Stimulated activated CD4-positive, alpha-beta T cell treated with anti-CD3 and anti-CD28 coated beads, Interleukin-12 subunit alpha, Interleukin-12 subunit beta, amount 100 ng/mL, for 24 hours (primary cell): ENCODE measurements at places on chromosomes 2 and 18.

DNA sequence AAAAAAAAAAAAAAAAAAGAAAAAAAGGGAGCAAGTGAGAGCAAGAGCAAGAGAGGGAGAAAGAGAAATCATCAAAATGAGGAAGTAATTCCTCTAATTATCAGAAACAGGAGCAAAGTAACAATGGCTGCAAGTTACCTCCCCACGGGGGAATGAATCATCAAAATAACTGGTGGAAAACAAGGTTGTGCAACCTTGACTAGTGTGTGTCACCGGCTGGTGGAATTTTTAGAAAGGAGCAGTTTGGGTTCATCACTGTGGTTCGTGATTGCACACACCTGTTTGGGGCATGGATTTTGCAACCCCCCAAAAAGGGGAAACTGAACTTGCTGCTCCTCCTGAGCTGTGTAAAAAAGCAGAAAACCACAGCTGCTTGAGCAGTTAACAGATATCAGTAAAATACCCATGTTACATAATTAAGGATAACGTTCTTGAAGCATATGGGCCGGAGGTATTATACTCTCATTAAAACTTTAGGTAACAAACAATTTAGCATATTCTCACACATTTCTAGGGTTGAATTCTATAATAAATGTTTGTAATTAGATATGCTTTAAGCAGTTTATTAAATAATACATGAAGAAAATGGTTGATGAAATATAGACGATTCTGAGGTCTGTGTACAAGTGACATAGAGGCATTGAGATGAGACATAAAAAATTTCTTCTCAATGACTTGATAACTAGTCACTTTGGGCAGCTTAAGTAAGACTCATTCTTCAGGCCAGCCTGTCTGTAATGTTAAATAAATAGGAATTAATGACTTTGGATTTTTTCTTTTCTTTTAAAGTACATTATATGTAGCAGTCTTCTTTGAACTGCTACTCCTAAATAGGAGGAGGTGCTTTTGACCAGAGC is 184.2 kb upstream of the ZEB2 start:
- DNase-seq: no peak

GRCh38 chr2:237159006-237159911 is 73.6 kb downstream of the COPS8 start:
- no peak for DNase-seq

GRCh38 chr2:49753344-49753985 is 599.1 kb upstream of the FSHR start:
- no peak for DNase-seq

- no peak for DNase-seq
Observed at GRCh38 chr18:11215216-11215615, 65.8 kb upstream of the PIEZO2 start.

GRCh38 chr2:158486970-158487325 is 30.2 kb downstream of the PKP4 start:
- no peak for DNase-seq

DNA sequence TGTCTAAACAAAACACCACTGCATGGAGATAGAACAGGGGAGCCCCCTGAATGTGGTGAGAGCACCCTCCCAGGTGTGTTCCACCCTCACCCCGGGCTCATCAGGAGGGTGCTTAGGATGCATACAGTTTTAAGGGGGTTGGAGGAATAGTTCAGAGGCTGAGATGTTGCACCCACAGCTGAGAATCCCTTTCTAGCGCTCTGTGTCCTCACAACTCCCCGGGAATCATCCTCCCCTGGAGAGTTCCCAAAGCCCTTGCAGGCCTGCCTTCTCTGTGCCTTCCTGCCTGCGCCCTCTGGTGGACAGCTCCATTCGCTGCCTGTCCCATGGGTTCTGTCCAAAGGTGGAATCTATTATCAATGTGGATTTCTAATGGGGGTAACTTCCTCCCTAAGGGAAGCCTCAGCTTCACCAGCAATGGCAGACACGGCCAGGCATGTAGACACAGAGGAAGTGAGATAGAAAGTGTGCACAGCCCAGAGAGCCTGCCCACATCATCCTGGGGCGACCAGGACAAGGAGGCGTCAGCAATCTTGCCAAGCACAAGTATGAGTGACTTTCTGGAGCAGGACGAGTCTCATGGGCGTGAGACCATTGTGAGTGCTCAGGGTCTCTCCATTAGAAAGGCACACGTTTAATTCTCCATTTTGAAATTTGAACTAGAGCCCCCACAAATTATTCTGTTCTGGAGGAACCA is 1.2 kb upstream of the UGT1A5 start:
- DNase-seq: peak; percentile 36

- no peak for DNase-seq
Observed at GRCh38 chr2:86068136-86068588, 37.5 kb downstream of the POLR1A start.

- DNase-seq: no peak
Observed at GRCh38 chr18:61148322-61148721, 184.9 kb upstream of the CDH20 start.

DNA sequence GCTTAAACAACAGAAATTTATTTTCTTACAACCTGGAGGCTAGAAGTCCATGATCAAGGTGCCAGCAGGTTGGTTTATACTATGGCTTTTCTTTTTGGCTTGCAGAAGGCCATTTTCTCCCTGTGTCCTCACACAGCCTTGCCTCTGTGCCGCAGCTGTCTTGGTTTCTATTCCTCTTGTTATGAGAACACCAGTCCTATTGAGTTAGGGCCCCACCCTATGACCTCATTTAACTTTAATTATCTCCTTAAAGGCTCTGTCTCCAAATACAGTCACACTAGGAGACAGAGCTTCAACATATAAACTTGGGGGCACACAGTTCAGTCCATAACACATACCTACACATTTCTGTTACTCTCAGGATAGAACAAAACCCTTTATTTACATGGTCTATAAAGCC is 17.3 kb upstream of the RHOB start:
- no peak for DNase-seq

- DNase-seq: no peak
Observed at GRCh38 chr2:189609423-189609816, 28.8 kb upstream of the SLC40A1 start.

- DNase-seq: no peak
Observed at GRCh38 chr2:48433682-48434081, 96.3 kb upstream of the STON1 start.

DNA sequence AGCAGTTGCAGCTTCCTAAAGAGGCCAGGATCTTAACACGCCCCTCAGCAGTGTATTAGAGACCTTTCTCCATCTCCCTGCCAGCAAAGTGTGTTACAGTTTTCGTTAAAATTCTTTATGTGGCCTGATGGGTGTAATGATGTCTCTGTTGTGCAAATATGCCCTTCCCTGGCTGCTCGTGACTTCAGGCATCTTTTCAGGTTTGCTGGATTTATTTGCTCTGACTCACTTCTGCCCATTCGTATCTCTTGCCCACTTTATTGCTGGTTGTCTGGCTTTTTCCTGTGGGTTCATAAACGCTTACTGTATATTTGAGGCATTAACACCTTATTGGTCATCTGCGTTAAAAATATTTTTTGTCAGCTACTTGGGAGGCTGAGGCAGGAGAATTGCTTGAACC is 134.5 kb downstream of the ASB1 start:
- DNase-seq: no peak

DNA sequence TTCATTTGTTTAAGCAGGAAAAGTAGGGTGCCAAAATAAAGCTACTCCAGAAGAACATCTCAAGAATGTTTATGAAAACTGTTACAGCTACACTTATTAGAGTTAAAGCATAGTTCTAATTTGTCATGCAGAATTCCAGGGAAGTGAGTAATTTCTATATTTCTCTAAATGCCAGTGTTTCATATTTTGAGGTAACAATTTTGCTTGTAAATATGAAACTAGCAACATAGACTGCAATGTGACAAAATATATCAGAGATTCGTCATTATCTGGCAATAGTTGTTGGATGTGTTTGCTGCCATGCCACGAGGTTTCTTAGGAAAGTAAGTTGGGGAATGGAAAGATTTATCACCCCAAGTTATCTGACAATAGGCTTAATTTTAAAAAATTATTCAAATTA is 424.1 kb upstream of the ZEB2 start:
- DNase-seq: no peak

GRCh38 chr2:6782517-6783237 is 83.0 kb downstream of the CMPK2 start:
- no peak for DNase-seq

DNA sequence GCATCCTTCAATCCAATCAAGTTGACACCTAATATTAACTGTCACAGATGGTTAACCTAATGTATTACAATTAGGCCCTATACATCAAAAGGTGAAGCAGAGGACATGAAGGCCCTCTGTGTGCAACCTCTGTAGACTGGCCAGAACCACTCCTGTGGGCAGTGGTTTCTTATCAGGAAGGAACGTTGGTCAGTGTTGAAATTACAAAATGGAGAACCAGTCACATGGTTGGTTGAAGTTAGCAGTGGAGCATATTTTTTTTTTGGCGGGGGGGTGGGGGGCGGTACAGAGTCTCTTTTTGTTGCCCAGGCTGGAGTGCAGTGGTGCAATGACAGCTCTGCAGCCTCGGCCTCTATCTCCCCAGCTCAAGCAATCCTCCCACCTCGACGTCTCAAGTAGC is 19.8 kb downstream of the RNU2-63P start:
- DNase-seq: no peak

- DNase-seq: no peak
Observed at GRCh38 chr2:33552758-33553461, 46.2 kb downstream of the FAM98A start.

GRCh38 chr2:3279236-3279960 is 98.2 kb downstream of the EIPR1 start:
- DNase-seq: no peak

DNA sequence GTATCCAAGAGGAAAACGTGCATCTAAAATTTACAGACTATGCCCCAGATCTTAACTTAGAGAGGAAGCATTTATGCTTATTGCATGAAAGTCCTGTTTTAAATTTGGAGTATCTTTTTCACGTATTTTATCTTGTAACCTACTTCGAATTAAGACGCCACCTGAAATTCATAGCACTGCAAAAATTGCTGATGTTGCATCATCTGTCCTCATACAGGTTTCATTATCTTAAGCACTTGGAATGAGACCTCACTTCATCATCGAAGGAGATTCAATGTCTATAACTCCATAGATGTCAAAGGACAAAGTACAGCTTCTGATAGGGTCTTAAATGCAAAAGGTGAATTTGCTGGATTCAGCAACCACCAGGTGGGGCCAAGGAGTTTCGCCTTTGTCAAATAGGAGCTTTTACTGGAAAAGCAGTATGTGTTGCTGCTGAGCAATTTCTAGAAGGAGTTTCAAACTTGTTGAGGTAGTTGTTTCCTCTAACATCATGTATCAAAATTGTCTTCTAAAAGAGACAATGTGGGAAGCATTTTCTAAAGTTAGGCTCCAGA is 106.4 kb upstream of the CCDC85A start:
- DNase-seq: no peak

DNA sequence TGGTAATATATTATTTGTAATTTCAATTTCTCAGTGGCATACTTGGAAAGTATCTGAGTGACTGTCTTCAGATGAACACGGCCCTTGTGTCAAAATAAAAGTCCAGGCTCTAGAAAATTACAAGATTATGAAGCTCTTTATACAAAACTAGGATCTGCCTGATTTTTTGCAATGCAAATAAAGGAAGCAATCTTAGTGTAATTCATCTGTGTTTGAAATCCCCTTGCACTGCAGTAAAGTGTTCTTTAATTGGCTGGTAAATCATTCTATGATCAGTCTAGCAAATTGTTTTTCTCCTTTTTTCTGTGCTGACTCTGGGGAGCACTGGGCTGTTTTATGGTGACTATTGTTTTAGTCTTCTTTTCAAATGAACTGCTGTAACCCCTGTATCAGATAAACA is 1039.0 kb downstream of the SOCS6 start:
- no peak for DNase-seq
